ENCODE measurements at places on chromosomes 2 and 18.

DNA sequence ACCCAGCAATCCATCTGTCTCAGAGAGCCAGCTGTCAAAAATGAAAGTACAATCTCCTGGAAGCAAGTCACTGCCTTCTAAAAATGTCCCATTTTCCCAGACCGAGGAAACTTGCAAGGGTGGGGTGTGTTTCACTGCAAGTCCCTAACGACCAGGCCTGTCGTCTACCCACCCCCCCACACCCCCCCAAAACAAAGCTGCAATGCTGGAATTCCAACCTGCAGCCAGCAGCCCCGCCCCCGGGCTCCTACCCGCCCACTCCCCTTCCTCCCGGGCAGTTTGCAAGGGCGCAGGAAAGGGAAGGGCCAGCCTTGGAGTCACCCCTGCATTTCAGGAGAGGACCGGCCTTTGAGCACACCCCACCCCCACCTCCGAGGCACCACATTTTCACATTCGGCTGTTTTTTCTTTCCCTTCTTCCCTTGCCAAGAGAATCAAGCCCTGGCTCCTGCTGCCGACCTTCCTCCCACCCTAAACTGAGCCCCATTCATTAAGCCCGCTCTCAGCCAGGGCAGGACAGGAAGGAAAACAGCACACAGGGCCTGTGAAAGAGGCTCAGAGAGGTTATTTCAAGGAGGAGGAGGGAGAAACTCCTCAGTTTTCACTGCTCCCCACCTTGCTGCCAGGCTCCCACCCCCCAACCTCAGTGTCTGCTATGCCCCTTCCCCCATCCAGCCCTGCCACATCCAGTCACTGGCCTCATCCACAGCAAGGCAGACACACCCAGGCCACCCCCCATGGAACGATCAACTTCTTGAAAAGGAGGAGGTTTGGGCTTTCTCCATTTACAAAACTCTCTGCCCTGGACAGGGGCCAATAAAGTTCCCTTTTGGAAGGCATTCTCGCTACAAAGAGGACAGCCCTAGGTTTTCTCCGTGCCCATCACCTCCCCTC lies 11.3 kb downstream of the SMAD7 start:
- DNase-seq = no peak

DNA sequence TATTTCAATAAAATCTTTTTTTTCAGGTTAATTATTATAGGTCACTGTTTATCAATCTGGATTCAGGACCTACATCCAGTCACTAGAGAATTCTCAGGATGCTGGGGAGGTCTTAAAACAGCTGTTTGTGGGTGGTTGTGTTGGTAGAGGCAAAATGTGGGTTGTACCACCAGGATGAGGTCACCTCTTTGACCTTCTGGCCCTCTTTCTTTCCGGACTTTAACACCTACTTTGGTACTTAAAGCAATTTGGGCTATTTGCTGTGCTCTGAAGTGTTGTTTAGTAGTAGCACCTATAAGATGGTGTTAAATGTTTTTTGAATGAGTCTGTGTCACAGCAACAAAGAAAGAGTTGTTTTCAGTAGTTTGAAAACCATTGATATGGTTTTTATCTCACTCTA lies 14.6 kb downstream of the EML4 start:
- no peak for DNase-seq

DNA sequence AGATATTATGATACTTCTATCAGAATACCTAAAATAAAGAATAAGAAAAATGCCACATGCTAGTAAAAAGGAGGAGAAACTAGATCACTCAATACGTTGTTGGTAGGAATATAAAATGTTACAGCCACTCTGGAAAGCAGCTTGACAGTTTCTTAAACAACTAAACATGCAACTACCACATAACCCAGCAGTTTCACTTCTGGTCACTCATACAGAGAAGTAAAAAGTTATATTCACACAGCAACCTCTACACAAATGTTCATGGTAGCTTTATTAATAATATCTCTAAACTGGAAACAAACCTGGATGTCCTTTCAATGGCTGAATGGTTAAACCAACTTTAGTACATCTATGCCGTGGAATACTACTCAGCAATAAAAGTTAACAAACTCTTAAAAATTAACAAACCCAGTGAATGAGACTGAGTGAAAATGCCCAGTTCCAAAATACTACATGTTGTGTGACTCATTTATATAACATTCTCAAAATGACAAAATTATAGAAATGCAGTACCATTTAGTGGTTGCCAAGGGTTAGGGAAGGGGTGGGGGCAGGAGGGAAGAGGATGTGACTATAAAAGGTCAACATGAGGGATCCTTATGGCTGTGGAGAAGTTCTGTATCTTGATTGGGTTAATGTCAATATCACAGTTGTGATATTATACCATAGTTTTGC lies 124.1 kb downstream of the MMADHC start:
- no peak for DNase-seq

DNA sequence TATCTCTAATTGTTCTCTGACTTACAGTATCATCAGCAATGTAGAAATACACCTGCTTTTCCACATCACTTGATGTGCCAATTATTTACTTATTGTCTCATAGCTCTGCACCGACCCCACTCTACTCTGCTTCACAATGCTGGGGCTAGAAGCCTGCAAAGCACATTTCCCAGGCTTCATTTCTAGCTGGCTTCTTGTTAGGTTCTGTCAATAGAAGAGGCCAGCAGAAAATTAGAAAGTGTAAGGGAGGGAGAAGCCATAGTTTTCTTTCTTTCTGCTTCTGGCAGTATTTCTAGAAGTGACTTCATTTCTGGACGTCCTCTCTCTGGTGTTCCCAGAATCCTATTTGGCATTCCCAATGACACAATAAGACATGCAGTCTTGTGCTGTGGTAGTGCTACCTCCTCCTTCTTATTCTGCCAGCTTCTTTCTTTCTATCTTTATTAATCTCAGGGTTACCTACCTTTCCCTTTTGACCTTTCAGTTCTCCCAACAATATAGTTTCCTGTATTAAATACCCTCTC lies 12.5 kb upstream of the TANC1 start:
- no peak for DNase-seq

DNA sequence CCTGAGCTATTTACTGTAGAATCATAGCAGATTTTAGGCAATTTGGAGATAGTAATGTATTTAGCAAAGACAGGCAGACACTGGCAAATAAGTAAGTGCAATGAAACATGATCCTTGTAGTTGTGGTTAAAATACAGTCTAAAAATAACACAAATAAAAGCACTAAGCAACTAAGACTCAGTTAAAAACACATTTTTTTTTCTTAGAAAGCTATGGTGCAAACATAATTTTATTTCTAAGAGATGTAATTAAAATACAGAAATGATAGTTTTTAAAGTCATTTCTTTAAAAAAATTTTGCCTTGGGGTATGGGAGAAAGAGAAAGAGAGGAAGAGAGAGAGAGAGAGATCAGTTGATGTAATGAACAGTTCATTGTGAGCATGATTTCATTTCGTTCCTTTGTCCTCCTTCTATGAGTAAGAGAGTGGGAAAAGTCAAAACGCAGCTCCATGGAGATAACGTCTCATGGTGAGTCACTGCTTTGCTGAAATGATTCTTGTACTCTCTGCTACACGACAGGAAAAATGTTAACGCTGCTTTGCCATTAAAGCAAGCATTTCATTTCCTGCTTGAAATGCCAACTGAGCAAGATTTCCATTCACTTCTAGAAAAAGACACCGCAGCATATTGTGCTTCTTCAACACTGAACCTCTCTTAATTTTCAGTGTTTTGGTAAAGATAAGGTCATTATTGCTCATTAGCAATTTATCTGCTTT lies 61.3 kb upstream of the PGAP1 start:
- peak; percentile 96 for DNase-seq

DNA sequence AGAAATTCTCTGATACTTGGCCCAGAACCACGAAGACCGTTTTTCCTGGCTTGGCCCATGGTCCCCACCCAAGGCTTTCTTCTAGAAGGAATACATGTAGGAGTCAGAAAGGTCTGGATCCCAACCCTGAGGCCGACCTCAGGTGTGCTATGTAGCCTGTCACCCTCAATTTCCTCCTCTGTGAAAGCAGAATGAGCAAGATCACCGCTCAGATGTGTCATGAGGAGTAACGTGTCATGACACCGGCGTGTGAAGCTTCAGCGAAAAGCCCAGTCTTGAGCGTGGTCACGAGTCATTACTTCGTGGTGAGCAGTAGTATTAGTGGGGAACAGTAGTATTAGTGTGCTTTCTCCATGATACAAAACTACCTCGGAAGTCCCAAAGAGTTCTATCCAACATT lies 103.4 kb downstream of the ALPK2 start:
- DNase-seq = no peak

GRCh38 chr18:45291621-45292615 lies 323.4 kb upstream of the SLC14A2 start:
- DNase-seq = no peak

- DNase-seq = no peak
Observed at GRCh38 chr2:232240906-232241305, 137.6 kb upstream of the ALPP start.

DNA sequence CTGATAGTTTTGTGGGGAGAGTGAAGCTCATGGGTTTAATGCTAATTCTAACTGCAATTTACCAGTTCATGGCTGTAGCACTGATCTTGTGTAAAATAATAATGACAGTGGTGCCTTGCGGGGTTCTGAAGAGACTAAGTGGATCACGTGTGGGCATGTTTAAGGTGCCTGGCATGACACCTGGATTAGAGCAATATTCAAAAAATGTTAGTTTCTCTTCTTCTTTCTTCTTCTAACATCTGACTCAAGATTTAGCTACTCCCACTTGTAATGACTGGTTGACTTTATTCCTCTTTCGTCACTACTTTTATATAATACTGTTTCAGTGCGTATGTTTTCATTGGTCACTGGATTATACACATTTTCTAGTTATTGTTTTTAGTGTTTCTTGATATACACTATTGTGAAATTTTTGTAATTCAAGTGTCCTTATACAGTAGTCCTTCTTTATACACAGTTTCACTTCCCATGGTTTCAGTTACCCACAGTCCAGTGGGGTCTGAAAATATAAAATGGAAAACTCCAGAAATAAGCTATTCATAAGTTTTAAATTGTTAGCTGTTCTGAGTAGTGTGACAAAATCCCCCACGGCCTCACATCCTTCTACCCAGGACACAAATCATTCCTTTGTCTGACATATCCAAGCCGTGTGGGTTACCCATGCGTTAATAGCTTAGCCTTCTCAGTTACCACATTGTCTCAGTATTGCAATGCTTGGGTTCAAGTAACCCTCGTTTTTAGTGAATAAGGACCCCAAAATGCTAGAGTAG lies 662.2 kb upstream of the CNTNAP5 start:
- DNase-seq = no peak

- no peak for DNase-seq
Observed at GRCh38 chr2:105934467-105934866, 189.8 kb downstream of the NCK2 start.

- DNase-seq = no peak
Observed at GRCh38 chr2:74249406-74250122, 51.1 kb downstream of the MTHFD2 start.

DNA sequence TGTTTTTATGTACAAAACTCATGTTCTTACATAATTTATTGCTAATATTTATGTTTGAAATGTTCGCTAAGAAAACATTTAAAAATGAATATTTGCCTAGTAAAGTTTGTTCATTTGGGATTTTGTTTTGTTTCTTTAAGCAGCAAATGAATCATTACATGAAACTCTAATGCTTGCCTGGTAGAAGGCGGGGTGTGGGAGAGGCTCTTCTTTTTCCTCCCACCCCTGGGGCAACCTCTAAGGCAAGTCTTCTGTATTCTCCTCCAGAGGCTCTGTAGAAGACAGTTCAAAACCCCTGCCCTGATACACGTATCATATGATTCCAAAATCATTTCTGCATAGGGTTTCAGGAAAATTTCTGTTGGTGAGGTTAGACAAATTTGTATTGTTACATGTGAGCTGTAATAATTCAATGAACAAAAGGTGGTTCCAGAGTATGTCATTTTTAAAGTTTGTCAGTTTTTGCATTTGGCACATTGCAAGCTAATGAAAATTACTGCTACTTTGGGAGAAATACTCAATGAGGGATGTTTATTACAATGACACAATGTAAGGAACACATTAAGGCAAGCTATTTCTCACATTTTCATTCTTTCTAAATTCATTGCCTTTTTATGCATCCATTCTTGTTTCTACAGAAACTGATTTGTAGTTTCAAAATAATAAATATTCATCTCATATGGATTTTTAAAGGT lies 302.3 kb upstream of the UBE2E3 start:
- DNase-seq = no peak

DNA sequence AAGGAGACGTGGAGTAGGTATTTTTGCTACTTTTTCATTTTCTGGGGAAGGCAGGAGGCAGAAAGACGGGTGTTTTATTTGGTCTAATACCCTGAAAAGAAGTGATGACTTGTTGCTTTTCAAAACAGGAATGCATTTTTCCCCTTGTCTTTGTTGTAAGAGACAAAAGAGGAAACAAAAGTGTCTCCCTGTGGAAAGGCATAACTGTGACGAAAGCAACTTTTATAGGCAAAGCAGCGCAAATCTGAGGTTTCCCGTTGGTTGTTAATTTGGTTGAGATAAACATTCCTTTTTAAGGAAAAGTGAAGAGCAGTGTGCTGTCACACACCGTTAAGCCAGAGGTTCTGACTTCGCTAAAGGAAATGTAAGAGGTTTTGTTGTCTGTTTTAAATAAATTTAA lies 3.4 kb downstream of the FZD7 start:
- DNase-seq = no peak

- no peak for DNase-seq
Observed at GRCh38 chr2:30765191-30765590, 42.1 kb downstream of the CAPN13 start.

- no peak for DNase-seq
Observed at GRCh38 chr2:216855605-216856004, 4.3 kb downstream of the TNP1 start.

DNA sequence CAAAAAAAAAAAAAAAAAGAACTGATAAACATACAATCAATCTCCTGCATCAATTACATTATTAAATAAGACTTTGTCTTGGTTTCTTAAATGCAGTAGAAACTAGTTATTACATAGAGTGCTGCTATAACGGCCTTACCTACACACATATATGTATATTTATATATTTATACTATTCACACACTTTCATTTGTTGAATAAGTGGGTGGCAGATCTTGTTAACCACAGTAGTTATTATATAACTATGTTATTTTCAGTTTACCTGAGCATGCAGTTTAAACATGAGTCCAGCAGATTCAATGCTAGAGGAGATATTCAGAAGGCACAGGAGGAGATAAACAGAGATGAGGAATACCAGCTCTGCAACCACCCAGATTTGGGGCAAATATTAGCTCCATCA lies 81.5 kb upstream of the CD226 start:
- DNase-seq = no peak

DNA sequence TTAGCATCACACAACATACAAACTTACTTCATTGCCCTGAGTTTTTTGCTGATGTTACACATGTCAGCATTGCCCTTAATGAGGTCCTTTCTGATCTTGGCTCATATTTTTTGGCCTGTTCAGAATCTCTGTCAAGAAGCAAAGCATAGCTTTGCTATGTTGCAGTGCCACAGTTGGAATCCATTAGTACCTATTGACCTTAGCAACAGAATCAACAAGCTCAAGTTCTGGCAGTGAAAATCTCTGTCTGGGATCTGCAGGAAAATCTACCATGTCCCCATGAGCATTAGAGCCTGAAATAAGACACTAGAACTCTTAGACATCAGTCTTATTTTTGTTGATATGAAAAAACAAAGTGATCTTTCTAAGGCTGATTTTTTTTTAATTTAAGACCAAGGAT lies 105.6 kb upstream of the FHL2 start:
- DNase-seq = no peak

GRCh38 chr2:48228345-48228684 lies 301.6 kb upstream of the STON1 start:
- no peak for DNase-seq
